ENCODE measurements at places on chromosomes 7 and 10.
A peak's percentile ranks its signal among the peaks of the same experiment; 100 is the strongest.

DNA sequence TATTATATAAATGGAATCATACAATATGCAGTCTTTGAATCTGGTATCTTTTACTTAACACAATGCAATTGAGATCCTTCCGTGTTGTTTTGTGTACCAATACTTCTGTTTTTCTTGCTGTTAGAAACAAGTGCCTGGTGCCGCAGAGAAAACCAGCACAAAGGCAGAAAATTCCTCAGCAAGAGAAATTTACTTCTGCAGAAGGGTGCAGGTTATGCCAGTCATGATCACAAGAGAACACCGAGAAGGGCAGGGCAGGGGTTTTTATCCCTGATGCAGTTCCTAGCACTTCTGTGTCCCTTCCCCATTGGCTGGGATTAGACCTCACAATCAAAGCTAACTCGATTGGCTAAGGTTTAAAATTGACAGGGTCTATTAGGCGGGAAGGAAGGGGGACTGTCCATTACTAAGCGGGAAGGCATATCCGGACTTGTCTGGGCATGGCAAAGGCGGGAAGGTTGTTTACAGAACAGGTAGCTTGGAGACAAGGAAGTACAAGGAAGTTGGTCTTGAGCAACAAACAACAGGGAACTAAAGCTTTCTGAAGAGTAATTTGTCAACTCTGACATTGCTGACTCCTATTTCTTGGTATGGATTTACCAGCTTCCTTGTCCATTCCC, 2.4 kb upstream of the ZNF33B start:
- no peak for DNase-seq

DNA sequence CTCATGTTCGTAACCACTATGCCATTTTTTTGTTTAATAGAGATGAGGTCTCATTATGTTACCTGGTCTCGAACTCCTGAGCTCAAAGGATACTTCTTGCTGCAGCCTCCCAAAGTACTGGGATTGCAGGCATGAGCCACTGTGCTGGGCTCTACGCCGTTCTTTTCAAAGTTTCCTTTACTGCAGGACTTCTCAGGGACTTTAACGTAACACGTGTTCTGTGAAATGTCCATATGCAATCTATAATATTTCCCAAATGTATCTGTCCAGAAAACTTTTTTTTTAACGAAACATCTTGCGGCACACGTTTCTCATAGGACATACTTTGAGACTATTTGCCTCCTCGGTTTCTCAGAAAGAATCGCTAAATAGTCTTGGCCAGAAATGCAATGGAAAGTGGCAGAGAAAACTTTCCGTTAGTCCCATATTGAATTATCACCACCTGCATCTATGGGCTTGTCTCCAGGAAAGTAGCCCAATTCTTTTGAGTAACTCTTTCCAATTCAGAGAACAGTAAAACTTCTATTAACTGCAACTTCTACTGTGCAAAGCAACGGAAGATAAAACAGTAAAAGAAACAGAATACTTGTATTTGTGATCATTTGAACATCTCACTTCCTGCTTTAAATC, 96.3 kb downstream of the ELMO1 start:
- no peak for DNase-seq

GRCh38 chr10:129163531-129163930, 303.5 kb upstream of the MGMT start:
- no peak for DNase-seq

- DNase-seq: no peak
Measured at GRCh38 chr7:151756866-151757265, 120.0 kb downstream of the PRKAG2 start.

GRCh38 chr7:100017300-100017699, 1.9 kb downstream of the ZKSCAN1 start:
- DNase-seq: no peak

DNA sequence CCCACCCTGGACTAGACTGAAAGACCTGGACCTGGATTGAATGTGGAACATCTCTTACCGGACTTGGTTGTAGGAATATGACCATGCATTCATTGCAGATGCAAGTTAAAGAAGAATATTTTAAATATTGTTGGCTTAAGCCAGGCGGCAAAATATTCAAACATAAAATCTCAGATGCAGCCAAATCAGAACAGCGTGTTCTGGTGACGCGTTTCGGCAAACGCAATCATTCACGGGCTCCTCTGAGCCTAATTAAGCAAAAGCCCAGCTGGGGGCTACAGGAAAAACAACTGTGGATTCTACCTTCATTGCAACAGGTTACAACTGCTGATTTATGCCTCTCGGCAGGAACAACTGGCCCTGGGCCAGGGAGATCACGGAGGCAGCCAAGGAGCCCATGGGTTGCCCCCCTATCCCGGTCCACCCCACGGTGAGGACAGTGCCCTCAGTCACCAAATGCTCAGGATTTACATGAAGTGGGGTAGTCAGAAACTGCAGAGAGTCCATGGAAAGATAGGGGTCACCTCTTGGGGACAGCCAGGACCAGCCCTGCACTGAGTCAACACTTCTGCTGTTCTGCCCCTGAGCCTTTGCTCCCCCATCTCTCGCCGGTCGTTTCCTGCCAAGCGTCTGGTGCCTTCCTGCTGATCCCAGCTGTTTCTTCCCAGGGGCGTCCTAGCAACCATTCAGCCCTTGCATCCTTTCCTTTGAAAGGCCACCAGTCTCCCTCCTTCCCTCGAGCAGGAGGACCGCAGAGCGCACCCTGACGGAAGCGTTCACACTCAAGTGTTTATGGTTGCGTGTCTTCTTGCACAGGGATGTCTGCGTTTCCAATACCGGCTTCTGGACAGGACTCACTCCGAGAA, 64.4 kb upstream of the SFMBT2 start:
- no peak for DNase-seq

DNA sequence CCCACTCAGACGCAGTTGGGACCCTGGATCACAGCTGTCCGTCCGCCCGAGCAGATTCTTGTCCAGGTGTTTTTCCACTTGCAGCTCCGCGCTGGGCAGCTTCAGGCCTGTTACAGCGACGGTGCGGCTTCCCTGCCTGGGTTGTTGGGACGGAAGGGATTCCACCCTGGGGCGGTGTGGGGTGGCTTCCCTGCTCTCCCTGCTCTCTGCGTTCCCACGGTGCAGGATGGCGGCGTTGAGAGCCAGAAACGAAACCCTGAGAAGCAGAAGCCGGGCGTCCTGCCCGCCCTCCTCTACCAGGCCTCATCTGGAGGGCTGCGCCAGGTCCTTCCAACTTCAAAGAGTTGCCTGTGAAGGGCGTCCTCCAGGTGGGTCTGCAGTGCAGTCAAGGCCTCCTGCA, 194.4 kb downstream of the ADARB2 start:
- no peak for DNase-seq

DNA sequence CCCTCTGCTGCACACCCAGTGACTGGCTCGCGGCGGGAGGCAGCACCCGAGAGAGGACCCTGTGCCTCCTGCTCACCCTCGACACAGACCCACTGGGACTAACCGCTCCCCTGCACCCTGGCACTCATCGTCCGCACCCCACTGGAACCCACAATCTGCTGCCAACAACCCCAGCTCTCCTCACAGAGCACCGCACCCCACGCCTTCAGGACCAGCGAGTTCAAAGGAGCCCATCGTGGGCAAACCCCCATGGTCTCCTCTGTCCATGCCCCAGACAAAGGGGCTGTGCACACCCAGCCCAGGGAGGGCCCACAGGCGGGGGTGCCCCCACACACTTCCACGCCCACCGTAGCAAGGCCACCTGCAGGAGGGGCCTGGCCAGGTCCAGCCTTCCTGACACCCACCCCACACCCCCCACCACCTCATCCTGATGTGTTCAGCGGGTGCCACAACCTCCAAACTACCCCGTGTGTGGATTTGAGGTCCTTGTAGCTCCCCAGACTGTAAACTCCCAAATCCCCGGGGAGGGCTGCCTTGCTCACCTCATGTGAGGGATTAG, 14.0 kb downstream of the RASGEF1A start:
- no peak for DNase-seq

GRCh38 chr7:2707481-2707880, 19.5 kb downstream of the AMZ1 start:
- DNase-seq: no peak

- DNase-seq: no peak
Measured at GRCh38 chr10:77436257-77436975, 201.2 kb downstream of the KCNMA1 start.

DNA sequence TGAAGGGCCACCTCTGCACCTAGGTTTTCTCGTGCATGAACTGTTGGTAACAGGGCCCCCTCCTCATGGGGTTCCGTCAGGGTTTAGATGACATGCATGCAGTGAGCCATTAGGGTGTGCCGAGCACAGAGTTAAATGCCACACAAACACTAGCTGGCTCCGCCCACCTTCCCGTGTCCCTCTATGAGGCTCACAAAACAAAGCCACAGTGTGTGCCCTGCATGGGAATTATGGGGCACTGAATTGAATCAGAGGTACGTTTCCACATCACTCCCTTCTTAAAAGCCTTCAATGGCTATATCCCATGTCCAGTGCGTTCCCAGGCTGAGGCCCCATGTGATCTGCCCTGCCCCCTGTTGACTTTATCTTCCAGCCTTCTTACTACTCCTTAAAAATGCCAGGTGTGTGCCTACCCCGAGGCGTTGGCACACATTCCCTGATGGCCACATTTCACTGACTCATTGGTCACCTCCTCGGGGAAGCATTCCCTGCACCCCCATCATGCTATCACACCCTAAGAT, 35.7 kb downstream of the GSDME start:
- DNase-seq: peak; percentile 32

DNA sequence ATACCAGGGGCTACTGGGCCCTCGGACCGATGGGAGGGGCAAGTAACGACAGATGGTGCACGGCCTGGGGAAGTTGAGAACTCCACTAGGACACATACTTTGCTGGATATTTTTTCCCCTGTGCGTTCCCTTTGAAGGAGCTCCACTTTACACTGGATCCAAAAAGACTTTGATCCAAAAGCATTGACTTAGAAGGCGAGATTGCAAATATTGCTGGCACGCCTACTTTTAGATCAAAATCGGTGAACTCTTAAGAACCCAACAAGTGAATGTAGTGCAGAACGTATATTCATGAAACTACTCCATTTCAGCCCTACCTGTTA, 436 bp upstream of the SLC25A13 start:
- DNase-seq: no peak

- no peak for DNase-seq
Measured at GRCh38 chr10:86681047-86681446, 12.7 kb downstream of the LDB3 start.

GRCh38 chr10:117138838-117139580, 939 bp upstream of the VAX1 start:
- DNase-seq: peak; percentile 36

DNA sequence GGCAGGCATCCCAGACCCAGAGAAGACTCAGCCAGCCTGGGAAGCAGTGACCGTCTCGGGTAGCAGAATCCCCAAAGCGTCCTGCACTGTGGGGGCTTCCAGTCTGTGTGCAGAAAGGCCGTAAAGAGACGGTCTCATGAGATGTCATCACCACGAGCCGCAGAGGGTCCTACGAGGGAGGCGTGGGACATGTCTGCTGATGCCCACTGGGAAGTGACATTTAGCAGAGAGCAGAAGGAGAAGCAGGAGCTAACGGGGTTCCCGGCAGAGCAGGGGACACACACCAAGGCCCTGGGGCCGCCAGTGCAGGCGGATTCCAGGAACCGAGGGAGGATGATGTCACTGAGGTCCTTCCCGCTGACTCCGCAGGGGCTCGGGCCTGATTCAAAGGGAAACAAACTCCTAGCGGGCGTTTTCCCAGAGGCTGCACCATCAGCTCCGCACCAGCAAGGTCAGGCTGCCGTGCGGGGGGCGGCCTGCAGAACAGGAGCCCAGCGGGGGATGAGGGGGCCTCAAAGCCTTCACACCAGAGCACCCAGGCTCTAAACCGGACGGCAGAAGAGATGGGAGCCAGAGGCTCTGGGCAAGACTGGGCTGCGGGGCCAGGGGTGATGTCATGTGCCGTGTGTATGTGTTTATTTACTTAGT, 85.4 kb upstream of the PDGFA start:
- no peak for DNase-seq

Measured in NCI-H1436 (cell line).